GM06990 (cell line): ENCODE measurements at places on chromosomes 2 and 18.

DNA sequence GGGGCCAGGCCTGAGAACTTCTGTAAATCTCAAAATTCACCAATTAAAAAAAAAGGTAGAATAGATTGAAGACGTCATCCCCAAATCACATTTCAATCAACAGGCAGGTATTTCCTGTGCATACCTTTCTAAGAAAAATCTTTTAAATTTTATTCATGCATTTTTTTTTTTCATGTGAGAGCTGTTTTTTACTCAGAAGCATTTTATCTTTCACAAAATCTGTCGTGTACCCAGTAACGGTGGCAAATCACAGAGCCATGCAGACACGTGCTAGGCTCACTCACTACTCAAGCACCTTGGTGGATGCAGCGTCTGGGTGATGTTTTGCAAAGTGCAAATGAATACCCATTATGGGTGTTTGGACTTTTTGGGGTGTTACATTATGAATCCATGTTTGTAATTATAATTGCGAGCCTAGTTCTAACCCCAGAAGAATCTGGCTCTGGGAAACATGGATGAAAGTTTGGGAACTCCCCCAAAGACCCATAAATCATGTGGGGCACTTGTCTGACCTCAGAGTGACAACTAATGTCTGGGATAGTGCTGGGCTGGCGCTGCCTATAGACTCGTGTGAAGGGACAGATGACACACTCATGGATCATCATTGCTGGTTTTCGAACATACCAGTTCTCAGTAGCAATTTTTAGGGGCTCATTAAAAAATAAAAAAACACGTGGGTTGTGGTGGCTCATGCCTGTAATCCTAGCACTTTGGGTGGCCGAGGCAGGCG lies 335.2 kb downstream of the LPIN1 start:
- no peak for DNase-seq

DNA sequence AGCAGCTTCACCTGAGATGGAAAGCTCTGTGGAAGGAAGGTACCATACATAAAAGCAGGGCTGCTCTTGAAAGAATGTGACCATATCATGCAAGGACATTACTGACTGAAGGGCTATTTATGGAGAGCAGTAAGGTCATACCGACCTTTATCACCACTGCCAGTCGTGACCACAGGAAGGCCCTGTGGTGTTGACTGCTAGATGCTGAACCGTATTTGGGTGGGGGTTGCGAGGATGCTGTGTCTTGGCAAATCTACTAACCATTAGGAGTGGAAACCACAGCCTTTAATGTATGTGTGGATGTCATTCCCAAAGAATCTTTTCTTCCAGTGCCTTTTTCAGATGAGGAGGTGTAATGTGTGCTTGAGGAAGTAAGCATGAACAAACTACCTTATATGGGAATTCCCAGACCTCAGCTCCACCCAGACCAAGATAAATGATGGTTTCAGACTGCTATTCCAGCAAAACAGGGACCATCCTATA lies 60.8 kb downstream of the LIMS1 start:
- no peak for DNase-seq

DNA sequence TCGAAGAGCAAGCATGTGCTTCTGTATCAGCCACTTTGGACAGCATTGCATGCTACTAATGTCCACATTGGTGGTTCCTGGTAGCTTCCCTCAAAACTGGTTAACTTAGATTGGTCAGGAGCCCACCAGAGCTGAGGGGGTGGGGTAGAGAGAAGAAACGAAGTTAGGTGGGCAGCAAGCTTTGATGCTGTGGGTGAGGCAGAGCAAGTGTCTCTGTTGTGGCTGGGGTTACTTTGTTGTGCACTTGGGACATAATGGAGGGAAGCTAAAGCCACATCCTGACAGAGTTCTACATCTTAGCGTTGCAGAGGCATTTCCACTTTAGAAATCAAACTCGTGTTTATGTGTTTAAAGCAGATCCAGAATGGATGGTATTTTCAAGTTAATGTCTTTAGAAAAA lies 82.7 kb downstream of the FAM168B start:
- DNase-seq, result no peak

GRCh38 chr2:218244204-218244603 lies 16.6 kb upstream of the GPBAR1 start:
- no peak for DNase-seq

DNA sequence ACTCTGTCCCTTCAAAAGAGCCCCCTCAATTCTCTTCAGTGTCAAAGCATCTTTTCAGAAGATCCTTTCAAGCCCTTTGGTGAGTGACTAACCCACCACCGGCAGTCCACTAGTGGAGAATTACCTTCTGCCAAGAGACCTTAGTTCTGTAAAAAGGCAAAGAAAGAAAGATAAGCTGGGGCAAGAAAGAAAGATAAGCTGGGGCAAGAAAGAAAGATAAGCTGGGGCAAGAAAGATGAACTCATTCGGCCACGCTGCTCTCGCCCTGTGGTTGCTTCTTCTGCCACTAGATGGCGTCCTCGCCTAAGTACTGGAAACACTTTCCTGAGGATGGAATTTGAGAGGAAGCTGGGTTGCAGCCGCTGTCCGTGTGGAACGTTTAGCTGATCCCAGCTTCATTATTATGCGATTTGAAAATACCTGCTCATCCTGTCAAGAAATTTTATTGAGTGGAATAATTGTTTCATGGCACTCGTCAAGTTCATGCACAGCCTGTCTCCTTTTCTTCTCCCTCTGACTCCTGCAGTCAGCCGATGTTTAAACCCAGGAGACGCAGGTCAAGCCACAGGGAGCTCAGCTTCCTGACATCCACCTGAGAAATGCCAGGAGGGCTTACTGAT lies 17.3 kb upstream of the ANXA4 start:
- DNase-seq, result peak; percentile 33

- DNase-seq, result no peak
These were observed 232.4 kb downstream of the SEPTIN10 start for GRCh38 chr2:109381327-109381820.

DNA sequence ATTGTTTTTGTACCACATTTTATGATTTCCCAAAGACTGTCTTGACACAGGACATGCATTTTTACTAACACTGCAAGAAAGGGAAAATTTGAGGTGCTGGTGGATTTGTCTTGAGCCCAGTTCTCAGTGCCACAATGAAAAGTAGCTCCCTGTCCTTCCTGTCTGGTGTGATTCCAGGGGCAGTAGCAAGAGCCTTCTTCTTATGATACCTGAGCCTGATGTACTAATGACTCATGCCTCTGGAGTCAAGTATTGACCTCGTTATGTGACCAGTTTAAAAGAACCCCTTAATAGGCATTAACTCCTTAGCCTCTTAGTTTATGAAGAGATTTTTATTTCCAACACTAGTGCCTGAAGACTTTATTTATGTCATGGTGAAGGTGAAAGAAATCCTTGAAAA lies 728.6 kb downstream of the SLC4A3 start:
- DNase-seq, result no peak
